ENCODE measurements at places on chromosomes 6 and 20.

- DNase-seq = no peak
Observed at GRCh38 chr6:104591573-104592334, 268.0 kb downstream of the HACE1 start.

DNA sequence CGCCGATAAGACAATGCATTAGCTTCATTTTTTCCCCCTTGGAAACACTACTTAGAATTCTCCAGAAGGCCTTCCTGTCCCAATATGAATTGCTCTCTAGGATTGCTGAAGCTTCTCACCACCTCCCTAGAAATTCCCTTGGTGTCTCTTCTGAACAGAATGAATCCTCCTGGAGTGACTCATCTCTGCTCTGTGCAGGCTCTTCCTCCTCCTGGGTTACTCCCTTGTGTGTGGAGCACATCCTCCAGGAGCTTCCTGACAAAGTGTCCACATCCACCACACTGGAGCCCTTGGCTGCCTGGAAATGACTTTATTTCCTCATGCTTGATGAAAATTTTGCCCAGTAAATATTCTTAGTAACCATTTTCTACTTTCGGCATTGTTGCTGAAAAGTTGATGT is 54.4 kb downstream of the DTNBP1 start:
- DNase-seq = no peak

DNA sequence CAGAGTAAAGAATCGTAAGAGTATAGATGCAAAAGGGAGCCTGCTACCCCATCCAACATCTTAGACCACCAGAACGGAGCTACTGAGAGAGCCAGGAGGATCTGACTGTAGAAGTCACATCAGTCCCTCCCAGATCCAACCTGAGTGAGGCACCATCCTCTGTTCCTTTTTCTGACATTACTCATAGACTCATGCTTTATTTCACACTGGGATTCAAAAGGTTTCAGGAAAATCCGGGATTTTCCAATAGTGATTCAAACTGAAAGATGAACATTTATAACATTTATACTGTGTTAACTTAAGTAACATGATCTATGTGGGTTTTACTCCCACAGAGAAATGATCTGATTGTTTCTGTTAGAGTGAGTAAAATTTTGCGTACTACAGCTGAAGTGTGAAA is 868.6 kb upstream of the GJE1 start:
- DNase-seq = no peak

- DNase-seq = peak; percentile 74
Observed at GRCh38 chr6:151901009-151901411, 93.5 kb downstream of the ESR1 start.

DNA sequence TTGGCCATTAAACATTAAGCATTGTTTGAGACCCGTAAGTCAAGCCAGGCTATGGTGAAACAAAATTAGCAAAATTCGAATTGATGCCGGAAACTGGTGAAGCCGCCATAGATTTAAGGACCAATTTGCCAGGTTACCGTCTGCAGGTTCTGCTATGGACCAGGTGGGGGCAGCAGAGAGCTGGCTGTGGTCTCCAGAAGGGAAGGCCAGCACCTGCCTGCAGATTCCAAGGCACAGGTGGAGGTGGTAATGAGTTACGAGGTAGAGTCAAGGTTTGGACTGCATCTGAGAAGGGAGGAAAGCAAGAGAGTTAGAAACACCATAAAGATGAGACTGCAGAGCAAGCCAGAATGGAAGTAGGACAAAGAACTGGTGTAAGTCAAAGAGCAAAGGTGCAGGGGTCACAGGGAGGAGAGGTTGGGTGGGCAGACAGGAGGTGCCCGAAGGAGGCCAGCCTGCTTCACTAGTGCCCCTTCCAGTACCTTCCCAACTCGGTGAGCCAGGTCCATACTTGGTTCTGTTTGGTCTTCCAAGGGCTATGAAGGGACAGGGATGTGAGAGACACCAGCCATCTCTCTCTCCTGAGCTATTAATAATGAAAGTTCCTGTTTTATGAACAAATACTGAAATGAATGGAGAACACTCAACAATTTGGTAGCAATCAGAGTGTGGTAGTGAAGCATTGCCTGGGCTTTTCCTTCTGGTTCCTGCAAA is 131.6 kb upstream of the ESR1 start:
- DNase-seq = peak; percentile 64

DNA sequence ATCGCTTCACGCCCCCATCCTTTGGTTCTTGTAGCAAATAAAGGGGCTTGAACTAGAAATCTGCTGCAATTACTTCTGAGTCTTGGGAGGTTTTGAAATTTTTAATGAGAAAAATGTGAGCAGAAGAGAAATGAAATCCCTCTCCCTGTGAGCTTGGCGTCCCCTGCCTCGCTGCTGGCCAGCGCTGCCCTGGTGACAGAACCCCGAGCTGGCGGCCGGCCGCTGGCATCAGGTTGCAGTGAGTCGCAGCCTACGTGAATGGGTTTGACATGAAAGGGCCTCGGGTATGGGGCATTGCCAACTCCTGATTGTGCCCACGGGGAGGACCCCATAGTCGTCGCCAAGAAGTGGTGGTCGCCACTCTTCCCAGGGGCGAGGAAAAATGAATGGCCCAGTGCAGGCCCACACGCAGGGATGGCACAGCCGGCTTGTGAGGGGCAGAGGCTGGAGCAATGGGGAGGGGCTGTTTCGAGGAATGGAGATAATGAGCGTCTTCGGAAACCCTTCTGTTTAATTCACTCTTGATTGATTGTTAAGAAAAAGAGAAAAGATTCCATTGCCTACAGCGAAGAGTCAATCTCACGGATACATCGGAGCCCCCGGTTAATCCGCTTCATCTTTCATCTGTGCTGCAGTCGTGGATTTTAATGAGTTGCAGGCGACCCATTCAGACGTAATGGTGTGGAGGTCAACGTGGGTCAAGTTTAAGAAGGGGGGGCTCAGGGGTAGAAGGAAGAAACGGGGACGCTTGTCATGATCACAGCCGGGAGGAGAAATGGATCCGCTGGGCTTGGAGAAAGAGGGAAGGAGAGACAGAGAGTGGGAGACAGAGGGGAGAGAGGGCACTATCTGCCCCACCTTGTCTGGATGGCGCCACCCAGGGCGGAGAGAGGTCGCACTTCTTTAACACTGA is 380.1 kb downstream of the THBS2 start:
- DNase-seq = no peak
